NCI-H446 (cell line): ENCODE measurements at places on chromosomes 6 and 20.

DNA sequence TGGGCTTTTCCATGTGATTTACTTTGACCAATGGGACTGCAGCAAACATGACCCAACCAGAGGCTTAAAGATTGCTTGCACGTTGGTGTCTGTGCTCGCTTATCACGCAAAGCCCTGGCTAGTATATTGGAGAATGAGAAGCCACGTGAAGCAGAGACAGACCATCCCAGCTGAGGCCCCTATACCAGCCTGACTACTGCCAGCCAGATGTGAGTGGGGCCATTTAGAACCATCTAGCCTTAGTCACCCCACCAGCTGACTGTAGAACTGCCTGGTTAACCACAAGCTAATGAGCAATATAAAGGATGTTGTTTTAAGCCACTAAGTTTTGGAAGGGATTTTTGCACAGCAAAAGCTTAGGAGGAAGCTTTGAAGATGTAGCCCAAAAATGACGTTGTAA, 74.5 kb downstream of the MACROD2 start:
- DNase-seq = no peak

DNA sequence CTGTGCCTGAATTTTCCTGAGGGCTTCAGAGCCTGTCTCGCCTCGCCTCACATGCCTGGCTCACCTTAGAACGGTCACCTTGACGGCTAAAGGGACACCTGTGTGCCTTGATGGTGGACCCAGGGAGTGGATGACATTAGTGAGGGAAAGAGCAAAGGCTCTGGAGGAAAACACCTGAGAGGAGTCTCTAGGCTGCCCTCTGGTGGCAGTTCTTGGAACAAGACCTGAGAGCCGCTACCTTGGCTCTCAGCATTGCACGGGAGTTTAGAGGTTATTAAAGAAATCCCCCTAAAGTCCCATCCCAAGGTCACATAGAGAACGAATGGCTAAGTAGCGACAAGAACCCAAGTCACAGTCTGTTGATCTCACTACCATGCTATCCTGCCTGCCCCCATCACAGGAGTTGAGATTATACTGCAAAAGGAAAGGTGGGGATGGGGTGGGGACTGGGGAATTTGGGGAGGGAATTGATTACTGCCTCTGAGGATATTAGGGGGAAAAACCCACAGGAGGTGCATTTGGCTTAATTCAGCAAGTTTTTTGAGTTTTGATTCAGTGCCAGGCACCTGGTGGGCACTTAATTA, 7.9 kb upstream of the CDSN start:
- peak; percentile 49 for DNase-seq

DNA sequence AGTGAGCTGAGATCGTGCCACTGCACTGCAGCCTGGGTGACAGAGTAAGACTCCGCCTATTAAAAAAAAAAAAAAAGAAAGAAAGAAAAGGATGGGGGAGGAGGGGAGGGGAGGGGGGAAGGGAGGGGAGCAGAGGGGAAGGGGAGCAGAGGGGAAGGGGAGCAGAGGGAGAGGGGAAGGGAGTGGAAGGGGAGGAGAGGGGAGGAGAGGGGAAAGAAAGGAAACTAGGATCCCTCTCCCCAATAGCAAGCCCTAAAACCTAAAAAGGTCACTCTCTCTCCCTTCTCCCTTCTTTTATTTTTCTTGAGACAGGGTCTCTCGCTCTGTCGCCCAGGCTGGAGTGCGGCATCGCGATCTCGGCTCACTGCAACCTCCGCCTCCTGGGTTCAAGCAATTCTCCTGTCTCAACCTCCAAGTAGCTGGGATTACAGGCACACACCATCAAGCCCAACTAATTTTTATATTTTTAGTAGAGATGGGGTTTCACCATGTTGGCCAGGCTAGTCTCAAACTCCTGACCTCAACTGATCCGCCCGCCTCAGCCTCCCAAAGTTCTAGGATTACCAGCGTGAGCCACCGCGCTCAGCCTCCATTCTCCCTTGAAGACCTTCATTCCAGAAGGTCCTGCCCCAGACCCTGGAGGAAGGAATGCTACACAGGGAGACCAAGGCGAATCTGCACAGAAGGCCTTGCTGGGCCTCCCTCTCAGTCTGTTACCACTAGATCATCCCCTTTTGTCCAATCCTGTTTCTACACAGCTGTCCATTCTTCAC, 45.8 kb upstream of the PIM1 start:
- DNase-seq = no peak

DNA sequence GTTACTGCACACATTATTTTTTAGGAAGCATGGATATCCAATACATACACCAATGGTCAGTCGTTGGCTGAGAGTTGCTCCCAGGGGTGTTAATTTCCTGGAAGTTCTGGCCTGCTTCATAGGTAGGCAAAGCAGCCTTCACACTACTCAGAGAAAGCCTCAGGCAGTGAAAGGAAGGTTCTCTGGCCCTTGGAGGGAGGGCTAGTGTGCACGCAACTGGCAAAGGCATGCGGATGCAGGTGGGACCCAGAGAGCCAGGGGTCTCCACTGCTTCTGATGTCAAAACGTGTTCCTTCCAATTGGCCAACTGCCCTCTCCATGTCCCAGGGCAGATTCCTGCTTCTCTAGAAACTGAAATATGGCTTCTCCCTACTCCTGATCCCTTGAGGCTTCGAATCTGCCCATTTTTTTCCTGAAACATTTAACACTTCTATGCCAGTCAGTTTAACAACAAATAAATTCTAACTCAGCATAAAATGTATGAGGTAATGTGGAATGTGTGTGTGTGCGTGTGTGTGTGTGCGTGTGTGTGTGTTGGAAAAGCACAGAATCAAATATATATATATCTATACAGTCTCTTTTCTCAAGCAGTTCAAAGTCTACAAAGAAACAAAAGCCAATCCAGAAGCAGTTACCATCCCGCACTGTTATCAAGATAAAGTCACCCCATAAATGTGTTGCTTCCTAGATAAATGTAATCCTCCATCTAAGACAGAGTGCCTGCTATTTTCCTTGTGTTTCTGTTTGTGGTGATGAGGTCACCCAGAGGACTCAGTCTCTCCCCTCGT, 94.0 kb upstream of the HIVEP1 start:
- DNase-seq = no peak

DNA sequence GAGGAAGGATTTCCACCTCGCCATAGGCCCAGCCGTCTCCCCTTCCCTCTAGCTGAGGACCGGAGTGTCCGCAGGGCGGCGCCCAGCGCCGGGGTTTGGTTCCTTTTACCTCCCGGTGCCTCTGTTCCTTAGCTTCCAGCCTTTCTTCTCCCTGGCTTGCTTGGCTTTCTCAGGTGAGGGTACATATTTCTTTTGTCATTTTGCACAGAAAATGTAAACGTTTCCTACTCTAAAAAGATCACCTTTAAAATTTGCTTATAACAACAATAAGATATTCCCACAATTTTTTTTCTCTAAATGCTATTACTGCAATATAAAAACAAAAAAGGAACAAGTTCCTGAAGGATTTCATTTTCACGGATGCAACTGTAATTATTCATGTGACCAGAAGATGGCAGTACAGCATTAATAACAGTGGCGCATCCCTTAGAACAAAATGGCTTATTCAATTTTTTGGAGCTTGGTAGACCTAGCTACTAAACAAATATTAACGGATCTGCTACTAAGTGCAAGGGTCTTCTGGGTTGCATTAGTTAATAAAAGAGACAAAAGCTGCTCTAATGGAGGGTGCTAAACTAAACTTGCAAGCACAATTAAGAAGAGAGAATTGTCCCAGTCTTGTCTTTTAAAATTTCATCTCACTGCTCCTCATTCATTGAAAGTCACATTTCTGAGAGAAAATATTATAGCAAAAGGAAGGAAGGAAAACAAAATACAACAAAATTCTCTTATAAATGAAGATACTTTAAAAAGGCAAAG, 172.9 kb downstream of the ADGRG6 start:
- no peak for DNase-seq

DNA sequence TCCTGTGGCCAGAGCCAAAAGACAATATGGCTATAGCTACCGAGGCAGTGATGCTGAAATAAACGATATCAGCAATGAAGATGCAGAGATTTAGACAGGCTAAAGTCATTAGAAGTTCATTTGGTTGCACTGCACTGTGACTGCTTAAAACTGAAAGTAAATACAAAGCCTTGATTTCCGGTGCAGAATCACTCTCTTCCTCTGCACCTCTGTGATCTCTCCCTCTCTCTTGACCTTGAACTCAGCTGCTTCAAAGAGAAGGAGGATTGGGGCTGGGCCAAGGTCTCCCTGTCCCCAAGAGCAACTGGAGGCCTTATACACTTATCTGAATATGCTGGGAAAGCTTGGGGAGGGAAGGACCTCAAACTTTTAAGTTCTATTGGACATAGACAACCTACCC, 34.6 kb upstream of the SPACA1 start:
- no peak for DNase-seq
